ENCODE measurements at places on chromosomes 6 and 20.

DNA sequence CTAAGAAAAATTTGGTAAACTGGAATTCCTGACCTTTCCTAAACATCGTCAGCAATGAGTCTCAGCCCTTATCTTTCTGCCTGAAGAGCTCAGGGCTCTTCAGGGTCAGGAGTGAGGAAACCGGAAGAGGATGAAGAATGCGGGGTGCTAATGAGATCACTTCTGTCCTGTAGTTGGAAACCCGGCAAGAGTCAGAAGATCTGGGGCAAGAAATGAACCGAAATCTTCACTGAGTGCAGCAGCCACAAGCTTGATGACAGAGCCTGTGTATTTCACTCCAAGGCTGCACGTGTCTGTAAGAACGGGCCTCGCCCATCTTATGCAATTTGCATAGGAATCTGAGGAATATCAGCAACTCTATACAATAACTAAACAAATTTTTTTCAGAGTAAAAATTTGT lies 60.4 kb upstream of the QKI start:
- no peak for DNase-seq

GRCh38 chr6:136895901-136896300 lies 26.2 kb upstream of the SLC35D3 start:
- DNase-seq, result no peak

- DNase-seq, result no peak
Observed at GRCh38 chr6:133407320-133408100, 166.4 kb downstream of the EYA4 start.

- DNase-seq, result no peak
Observed at GRCh38 chr6:113461153-113461932, 395.8 kb upstream of the MARCKS start.

- DNase-seq, result no peak
Observed at GRCh38 chr6:131995917-131996316, 44.7 kb upstream of the CCN2 start.

DNA sequence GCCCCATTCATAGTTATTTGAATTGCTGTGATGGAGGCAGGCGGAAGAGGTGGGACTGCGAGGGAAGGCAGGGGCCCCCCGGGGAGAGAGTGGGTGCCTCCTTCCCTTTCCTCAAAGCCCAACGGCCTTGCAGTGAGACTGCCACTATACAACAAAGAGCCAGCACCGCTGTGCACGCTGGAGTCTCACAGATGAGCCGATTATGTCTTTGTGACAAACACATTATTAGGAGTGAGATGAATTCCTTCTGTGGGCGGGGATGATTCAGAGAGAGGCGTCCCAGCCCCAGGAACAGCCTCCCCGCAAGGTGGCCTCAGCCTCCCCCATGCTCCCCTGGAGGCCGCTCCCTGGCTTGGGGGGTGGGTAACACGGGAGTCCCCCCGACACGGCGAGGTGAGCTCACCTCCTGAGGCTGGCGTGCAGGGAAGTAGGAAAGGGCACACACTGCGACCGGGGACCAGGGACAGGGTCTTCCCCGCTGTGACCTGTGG lies 26.7 kb downstream of the NTSR1 start:
- no peak for DNase-seq
